Stimulated activated CD4-positive, alpha-beta T cell treated with anti-CD3 and anti-CD28 coated beads, Interleukin-1b, Interleukin-23, amount 100 ng/mL, for 24 hours (primary cell): ENCODE measurements at places on chromosomes 4 and X.

DNA sequence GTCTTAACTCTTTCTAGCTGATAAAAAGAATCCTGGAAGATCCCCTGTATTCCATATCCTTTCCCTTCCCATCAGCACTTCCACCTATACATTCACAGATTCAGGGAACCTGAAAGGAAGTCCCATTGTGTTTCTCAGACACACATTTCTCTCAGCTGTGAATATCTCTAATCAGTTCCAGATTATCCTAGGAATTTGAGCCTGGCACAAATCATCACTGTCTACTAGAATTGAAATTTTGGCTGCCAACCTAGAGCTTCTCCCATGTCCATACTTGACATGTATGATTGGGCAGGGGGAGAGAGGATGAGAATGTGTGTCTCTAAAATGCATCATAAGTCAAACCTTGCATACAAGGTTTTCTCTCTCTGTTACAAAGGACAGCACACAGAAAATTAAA is 53.1 kb downstream of the NDST3 start:
- DNase-seq = no peak

GRCh38 chr4:153713866-153714646 is 30.0 kb downstream of the TLR2 start:
- DNase-seq = no peak

DNA sequence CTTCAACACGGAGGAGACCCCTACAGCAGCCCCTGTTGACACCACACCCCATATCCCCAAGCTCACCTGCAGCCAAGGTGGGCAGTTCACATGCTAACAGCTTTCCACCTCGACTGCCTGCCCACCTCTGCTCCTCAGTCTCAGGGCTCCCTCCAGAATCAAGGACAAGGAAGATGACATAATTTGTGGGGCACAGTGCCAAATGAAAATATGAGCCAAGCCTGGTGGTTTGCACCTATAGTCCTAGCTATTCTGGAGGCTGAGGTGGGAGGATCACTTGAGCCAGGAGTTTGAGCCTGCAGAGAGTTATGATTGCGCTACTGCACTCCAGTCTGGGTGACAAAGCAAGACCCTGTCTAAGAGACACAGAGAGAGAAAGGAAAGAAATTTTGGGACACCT is 516.3 kb downstream of the BCOR start:
- no peak for DNase-seq

- DNase-seq = no peak
Measured at GRCh38 chrX:9635803-9636202, 129.8 kb downstream of the GPR143 start.

- DNase-seq = no peak
Measured at GRCh38 chr4:10006231-10006600, 15.1 kb downstream of the SLC2A9 start.

GRCh38 chr4:101441446-101441845 is 94.1 kb upstream of the PPP3CA start:
- no peak for DNase-seq

GRCh38 chr4:158484173-158484885 is 37.4 kb upstream of the RXFP1 start:
- DNase-seq = no peak

- no peak for DNase-seq
Measured at GRCh38 chr4:90960840-90961239, 833.6 kb downstream of the CCSER1 start.

- DNase-seq = no peak
Measured at GRCh38 chr4:48489683-48490011, 405 bp upstream of the ZAR1 start.

- no peak for DNase-seq
Measured at GRCh38 chr4:102736636-102737549, 23.9 kb downstream of the MANBA start.

DNA sequence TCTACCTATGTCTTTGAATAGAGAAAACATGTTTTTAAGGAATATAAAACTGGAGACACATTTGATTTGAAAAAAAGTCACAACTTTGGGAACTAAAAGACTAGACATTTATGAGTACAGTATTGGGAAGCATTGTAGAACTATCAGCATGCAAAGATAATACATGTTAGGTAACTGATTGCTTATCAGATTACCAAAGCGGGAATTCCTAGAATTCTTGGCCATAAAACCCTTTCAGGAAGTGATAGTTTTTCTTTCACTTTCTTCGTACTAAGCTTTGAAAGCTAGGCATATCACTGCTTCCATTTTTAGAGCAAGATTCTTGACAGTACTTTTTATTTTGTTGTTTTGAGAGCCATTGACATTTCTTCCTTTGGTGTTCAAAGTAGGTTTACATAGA is 646.6 kb upstream of the PITX2 start:
- DNase-seq = no peak

DNA sequence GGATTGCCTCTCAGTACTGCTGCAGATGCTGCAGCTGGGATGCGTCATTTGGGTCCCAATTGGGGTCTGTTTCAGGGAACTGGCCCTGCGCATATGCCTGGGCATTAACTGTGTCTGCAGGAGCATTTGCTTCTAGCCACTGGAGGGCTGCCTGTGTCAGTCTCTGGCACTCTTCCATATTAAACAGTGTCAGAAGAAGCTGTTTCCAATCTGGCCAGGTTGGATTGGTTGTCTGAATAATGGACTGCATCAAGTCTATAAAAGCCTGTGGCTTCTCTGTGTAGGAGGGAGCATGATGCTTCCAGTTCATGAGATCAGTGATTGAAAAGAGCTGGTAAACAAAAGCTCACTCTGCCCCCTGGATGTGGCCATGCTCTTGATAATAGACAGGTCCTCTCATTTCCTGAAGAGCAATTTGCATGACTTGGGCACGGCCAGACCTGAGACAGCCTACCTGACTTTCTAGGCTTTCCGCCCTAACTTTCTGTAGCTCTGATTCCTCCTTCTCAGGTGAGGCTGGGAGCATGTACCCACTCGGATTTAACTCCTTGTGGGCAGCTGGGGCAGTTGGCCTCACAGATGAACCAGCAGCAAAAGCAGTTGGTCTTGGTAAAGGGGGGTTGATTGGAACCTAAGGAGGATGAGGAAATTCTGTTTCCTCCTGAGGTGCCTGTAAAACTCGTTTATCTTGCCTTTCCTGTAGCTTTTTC is 29.2 kb downstream of the SULT1E1 start:
- DNase-seq = no peak

- DNase-seq = peak; percentile 1
Measured at GRCh38 chr4:80492761-80493160, 157.2 kb downstream of the CFAP299 start.

GRCh38 chr4:10201381-10202223 is 85.0 kb upstream of the WDR1 start:
- DNase-seq = no peak

DNA sequence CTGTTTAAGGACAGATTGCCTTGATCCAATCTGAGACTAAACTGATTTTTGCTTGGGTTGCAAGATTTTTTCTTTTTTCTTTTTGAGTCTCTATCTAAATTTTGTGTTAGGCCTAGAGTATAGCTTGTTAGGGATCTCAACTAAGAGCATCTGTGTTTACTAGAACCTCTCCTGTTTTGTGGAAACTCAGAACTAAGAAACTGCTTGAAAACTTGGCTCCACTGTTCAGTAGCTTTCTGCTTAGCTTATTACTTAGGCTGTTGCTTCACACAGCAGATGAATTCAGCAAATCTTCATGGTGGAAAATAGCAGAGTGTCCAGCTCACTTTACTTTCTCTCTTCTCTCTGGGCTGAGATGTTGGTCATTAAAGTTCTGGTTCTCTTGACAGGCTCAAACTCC is 36.7 kb upstream of the SLC6A14 start:
- no peak for DNase-seq

DNA sequence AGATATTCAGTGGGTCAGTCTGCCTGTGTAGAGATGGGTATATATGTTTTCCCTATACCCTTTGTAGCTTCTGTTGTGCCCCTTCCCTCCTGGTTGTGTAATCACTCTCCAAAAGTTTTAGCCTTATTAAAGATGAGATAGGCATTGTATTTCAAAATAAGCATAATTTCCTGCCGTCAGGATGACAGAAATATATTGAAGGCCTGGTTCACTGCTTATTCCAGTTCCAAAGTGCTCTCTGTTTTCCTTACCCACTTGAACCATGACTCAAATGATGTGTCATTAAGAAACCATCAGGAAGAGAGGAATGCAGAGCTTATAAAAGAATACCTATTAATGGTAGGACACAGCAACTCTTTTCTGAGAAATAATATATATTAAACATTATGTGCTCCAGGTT is 178.5 kb downstream of the GABRB1 start:
- DNase-seq = no peak

DNA sequence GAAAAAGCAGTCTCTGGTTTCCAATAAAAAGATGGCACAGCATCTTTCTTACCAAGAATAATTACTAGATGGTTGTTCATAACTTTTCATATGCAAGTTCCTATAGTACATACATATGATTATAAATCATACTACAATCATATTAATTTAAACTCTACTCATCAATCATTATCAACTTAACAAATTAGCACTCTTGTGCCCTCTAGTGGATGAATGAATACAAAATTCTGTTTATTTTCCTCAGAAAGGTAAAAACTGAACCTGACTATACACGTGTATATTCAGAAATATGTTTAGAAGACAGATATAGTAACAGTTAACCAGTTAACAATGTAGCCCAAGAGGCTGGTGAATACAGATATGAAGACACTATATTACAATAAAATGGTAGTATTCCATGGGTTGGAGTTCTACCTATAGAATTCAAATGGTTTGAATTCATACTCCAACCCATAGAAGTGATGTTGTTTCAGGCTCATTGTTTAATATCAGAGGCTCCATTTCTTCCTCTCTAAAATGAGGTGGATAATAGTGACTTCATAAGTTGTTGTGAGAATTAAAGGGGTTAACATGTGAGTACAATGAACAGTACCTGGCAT is 100.0 kb downstream of the ADAMTS3 start:
- no peak for DNase-seq

- DNase-seq = no peak
Measured at GRCh38 chr4:166123546-166123945, 250.5 kb downstream of the TLL1 start.

- DNase-seq = no peak
Measured at GRCh38 chr4:41189666-41190065, 24.7 kb downstream of the APBB2 start.

- no peak for DNase-seq
Measured at GRCh38 chrX:118727686-118728339, 407 bp downstream of the IL13RA1 start.

GRCh38 chr4:169582203-169582602 is 30.2 kb downstream of the NEK1 start:
- no peak for DNase-seq

- DNase-seq = no peak
Measured at GRCh38 chr4:8291036-8291682, 21.6 kb downstream of the HTRA3 start.
